ENCODE measurements at places on chromosomes 12 and 14.

DNA sequence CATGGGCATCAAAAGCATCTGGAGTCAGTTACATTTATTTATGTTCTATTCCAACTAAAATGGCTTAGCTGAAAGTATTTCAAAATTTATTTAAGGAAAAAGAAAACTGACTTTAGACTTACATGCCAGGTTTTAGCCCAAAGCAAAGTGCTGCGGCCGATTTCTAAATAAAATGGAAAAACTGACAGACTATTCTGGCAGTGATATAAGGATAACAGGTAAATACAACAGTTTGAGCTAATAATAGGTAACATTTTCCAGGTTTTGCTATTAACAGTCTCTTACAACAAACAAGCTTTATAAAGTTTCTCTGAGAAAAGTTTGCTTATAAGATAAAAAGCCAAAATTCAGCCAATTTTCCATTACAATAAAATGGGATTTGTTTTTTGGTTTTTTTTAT lies 937.2 kb upstream of the FLRT2 start:
- DNase-seq: no peak

- no peak for DNase-seq
These were observed 160.6 kb downstream of the ZFP36L1 start for GRCh38 chr14:68632054-68632895.

DNA sequence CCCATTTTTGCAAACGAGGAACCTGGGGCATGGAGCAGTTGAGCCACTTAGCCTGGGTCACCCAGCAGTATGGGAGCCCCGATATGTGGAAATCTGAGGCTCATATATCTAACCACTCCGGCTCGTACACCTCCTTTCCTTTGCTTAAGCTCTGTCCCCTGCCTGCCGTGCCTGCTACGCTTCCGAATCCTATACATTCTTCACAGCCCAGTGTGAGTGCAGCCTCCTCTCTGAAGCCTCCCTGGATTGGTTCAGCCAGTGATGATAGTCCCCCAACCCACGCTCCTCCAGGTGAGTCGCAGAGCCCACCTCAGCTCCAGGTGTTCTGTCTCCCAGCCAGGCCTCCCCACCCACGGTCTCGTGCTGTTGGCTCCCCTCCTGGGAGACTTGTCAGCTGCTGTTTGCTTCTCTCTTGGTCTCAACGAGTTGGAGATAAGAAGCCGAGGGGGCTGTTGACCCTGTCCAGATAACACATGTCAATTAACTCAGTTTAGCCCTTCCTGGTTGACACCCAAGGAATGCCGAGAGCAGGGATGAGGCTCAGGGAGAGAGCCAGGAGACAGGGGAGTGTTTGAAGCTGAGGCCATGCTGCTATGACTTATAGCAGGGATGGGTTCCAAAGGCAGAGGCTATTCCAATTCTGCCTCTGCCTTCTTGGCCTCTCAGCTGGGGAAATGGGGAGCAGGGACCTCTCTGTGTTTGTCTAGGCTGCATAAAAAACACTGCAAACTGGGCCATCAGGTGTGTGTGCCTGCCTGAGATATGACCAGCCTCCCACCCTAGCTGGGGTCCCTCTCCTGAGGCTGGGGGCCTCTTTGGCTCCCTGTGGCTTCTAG lies 19.0 kb downstream of the SDSL start:
- DNase-seq: no peak

DNA sequence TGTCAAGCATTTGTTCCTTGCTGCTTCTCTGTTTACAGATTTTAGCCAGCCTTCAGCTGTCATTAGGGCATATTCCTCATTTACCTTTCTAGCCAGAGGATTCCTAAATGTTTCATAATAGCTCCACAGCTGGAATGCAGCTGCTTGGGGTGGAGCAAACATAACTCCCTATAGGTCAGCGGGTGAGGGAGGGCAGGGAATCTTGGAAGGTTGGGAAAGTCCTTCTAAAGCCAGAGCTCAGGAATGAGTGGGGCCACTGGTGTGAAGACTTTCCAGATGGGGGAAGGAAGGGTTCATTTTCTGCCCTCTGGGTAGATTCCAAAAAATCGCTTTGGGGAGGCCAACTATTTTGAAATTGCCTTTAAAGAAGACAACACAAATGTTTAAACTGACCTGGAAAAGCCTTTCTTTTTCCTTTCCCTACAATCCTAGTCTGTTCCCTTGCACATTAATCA lies 16.3 kb upstream of the IRF2BPL start:
- DNase-seq: no peak

DNA sequence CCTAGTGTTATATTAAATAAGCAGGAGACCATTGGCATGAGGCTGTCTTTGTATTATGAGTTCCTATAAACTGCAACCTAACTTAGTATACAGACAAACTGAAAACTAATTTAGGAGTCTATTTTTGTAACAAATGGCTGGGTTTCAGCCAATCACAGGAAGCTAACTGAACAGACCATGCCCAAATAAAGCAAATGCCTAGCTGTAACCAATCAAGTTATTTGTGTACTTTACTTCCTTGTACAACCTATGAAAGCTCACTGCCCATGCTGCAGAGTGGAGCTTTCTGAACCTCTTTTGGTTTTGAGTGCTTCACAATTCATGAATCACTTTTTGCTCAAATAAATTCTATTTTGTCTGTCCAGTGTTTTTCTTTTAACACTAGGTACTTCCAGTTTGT lies 41.6 kb downstream of the GUCY2C start:
- no peak for DNase-seq

DNA sequence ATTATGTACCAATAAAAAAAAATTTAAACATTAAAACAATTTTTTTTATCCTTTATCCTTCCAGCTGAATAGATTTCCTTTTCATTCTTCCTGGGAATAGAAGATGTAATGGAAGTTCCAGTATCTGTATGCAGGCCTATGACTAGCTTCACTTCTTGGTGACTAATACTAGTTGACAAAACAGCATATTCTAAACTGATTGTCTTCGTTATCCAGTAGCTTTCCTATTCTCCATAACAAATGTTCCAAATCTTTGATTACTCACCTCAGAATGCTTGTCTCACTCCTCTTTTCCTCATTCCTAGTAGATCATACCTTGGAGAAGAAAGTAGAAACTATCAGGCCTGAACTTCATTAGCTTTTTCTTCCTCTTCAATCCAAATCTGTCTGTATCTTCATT lies 70.7 kb downstream of the PLEKHA5 start:
- DNase-seq: no peak

- DNase-seq: no peak
These were observed 3.6 kb downstream of the FOXA1 start for GRCh38 chr14:37591311-37591940.

GRCh38 chr12:86550218-86551145 lies 294.3 kb upstream of the MGAT4C start:
- no peak for DNase-seq

- no peak for DNase-seq
These were observed 25.0 kb upstream of the HSPB8 start for GRCh38 chr12:119153477-119154434.

GRCh38 chr12:47149146-47149545 lies 69.4 kb upstream of the AMIGO2 start:
- DNase-seq: no peak

GRCh38 chr12:3319723-3320492 lies 171.1 kb upstream of the PRMT8 start:
- no peak for DNase-seq

GRCh38 chr14:49196327-49196726 lies 389.9 kb downstream of the RPS29 start:
- DNase-seq: no peak

- no peak for DNase-seq
These were observed 93.8 kb downstream of the KIF21A start for GRCh38 chr12:39348941-39349626.

DNA sequence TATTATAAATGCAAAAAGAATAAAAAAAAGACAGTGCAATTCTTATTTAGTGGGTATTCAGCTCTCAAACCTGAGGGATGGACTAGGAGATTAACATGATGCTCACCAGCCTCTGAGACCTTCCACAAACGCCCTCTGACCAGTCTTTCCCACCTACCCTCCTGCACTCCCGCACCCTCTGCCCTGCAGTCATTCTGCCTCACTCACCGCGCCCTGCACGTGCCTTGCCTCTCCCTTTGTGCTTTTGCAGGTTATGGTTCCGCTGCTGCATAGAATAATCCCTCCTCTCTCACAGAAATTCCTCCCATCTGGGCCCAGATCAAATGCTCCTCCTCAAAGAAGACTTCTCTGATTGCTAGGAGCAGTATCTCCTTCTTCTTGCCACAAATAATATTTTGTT lies 28.5 kb upstream of the TMCC3 start:
- no peak for DNase-seq

GRCh38 chr14:74898694-74899093 lies 17.0 kb downstream of the DLST start:
- DNase-seq: no peak

GRCh38 chr12:131773582-131774221 lies 54.5 kb upstream of the MMP17 start:
- no peak for DNase-seq
